NCI-H2081 (cell line): ENCODE measurements at places on chromosomes 6 and 20.

DNA sequence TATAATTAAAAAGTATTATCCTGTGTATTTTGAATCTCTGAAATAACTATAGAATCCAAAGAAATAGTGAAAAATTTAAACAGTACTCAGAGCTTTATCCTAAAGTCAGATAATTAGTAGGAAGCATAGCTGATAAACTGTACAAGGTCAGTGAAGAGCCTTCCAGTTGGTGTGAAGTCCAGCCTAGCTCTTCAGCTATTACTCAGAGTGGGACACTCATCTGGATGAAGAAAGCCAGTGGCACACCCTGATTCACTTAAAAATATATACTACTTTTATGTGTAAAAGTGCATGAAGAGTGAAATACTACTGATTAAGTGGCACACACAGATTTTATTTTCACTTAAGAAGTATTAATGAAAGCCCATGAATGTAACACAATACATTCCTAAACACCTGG lies 3.1 kb downstream of the IFNGR1 start:
- DNase-seq: no peak

- peak; percentile 54 for DNase-seq
Observed at GRCh38 chr6:23179994-23180393, 610.6 kb downstream of the HDGFL1 start.

DNA sequence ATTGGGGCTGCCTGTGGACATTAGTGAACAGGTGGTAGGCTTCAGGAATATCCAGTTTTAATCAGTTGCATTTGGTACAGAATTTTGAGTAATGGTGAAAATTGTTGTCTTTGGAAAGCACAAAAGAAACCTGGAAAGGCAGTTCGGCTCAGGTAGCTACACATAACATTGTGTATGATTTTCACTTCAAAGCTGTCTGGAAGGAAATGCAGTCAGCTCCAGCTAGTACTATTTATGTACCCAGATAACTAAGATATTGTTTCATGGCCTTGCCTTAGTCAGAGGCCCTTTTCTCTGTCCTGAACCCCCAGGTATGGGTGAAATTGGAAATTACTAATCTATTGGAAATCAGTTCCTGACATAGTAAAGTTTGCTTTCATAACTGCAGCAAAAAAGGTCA lies 195.6 kb upstream of the UST start:
- no peak for DNase-seq

DNA sequence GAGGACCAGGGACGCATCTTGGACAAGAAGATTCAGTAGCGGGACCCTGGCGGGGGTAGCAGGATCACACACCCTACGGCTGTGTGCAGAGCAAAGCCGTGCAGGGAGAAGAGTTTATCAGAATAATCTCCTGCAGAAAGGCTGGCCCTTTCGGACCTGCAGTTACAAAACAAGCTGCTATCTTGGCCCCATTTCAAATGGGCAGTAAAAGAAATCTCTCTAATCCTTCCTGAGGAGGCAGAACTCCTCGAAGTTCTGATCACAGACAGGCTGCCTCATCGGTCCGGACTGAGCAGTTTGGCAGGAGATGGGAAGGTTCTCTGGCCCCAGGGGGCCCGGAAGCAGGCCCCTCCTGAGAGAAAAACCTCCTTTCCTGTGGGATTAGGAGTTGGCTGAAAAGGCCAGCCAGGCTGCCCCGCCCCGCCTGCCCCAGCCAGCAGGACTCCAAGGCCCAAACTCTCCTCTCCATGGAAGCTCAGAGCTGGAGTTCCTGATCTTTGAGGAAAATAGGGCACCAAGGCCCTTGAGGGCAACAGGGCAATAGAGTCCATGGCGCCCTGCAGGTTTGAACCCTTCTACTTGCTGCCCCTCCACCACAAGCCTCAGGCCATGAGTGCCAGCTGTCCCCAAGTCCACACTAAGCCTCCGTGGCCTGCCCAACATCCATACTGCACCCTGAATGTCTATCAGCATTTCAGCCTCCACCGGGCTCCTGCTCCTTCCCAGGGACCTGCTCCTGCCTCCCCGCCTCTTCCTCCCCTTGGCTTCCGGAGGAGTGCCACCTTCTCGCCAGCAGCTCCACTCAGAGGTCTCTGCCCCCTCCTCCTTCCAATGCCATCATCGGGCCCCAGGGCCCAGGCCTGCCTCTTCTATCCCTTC lies 141.3 kb downstream of the PREX1 start:
- DNase-seq: no peak

GRCh38 chr6:166752097-166752496 lies 125.0 kb upstream of the RPS6KA2 start:
- DNase-seq: no peak

DNA sequence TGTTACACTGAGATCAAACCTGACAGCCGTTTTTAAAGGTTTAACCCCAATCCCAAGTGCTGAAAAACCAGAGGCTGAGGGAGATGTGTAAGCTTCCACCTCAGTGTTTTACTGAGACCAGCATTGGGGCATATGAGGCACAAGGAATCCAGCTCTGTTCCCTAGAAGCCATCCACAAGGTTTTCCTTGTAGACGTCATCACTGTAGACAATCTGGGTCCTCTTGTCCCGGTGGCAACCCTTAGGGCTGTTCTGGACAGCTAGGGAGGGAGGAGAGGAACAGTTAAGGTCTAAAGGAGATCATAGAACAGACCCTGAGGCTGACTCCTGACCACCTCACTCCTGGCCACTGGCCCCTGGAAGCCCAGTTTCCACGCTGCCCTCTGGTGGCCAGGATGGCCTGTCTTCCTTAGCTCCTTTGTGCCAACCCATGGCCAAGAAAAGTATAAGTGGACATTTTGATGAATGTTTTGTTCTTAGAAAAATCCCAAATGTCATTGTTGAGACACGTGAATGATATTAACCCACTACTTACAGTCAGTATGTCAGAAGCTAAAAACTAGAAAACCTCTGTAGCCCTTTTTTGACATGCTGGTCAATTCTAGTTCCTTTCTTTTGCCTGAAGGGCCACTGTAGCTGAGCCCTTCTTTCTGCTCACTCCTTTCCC lies 6.4 kb downstream of the CFB start:
- no peak for DNase-seq

GRCh38 chr20:5135363-5136012 lies 8.7 kb downstream of the CDS2 start:
- DNase-seq: no peak

DNA sequence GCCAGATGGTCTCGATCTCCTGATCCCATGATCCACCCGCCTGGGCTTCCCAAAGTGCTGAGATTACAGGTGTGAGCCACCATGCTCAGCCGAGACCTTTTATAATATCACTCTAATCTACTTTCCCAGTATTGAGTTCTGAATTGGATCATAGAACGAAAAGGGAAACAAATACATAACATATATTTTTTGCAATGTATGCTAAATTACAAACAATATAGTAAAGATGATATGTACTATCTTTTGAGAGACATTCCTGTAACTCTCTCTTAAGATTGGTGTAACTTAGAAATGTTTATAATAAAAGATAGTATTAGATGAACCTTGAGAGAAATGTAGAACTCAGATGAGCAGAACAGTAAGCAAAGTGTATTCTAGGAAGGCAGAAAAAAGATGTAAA lies 129.2 kb upstream of the TENT5A start:
- DNase-seq: no peak

DNA sequence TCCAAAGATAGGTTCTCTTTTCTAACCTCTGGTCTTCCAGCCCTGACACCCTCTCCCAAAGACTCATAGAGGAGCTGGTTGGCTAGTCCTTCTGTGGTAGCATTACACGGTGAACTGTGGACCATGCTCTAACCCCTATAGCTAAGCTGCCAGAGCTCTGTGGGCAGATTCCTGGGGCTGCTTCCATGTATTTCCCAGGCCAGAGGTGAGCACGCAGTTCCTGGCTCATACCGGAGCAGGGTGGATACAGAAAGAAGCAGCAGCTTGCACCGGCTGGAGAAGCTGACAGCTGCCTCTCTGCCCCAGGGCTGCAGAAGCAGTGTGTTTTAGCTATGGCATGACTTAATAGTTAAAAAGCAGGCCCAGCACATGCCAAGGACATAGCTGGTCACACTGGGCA lies 84.1 kb upstream of the FOXP4 start:
- no peak for DNase-seq

- DNase-seq: no peak
Observed at GRCh38 chr6:24080711-24081110, 45.3 kb upstream of the NRSN1 start.

GRCh38 chr6:168884646-168885086 lies 369.0 kb downstream of the THBS2 start:
- DNase-seq: peak; percentile 63

GRCh38 chr20:8909596-8909995 lies 159.3 kb upstream of the PLCB4 start:
- DNase-seq: no peak

- peak; percentile 54 for DNase-seq
Observed at GRCh38 chr6:139262519-139263300, 29.1 kb downstream of the TXLNB start.

- DNase-seq: no peak
Observed at GRCh38 chr6:34834789-34835518, 43.1 kb downstream of the BLTP3A start.

DNA sequence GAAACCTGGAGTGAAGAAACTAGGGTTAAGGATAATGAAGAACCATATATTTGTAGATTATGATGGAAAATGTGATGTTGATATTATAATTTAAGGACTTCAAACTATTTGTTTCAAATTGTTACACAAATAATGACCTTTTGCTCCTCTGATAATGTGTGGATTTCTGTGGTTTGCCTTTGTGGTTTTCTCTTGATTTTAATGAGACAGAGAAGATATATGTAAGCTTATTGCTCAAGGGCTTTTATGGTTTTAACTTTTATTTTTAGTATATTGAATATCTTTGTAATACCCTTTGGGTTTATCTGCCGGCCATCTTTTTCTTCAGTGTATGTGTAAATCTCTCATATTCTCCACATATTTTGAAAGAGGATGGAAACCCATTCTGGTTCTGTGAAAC lies 362.3 kb downstream of the RIMS1 start:
- DNase-seq: no peak

DNA sequence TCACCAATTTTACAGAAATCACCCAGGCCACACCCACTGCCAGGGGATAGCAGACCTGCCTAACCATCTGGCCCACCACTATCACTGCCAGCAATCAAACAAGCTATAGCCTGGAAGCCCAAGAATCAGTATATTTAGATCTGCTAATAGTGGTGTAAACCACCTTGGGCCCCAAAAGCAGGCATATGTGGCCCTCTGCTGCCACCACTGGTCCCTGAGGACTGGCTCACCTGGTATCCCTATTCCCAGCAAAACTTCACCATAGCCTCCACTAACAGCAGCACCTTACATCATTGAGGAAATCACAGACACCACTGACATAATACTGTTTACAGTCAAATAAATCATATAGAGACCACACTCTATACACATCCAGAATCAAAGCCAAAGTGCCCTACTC lies 880.4 kb upstream of the MAN1A1 start:
- no peak for DNase-seq

DNA sequence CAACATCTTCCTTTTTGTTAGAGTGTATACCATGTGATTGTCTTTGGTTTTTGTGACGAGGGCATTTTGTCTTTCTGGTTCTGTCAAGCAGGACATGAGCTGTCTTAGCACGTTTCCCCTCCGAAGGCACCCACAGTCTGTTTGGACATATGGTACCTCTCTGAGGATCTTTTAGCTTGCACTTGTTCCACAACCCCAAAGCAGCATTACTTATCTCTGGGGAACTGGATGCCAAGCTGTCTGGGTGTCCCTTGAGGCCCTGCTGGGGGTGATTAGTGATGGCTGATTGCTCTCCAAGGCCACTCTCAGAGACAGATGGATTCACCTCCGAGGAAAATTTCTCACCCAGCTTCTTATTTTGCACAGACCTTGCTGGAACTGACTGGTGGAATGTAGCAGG lies 445.0 kb upstream of the CHD6 start:
- DNase-seq: no peak

- DNase-seq: no peak
Observed at GRCh38 chr20:23316626-23317025, 34.0 kb upstream of the NXT1 start.

GRCh38 chr6:113875470-113875869 lies 18.3 kb downstream of the MARCKS start:
- no peak for DNase-seq

DNA sequence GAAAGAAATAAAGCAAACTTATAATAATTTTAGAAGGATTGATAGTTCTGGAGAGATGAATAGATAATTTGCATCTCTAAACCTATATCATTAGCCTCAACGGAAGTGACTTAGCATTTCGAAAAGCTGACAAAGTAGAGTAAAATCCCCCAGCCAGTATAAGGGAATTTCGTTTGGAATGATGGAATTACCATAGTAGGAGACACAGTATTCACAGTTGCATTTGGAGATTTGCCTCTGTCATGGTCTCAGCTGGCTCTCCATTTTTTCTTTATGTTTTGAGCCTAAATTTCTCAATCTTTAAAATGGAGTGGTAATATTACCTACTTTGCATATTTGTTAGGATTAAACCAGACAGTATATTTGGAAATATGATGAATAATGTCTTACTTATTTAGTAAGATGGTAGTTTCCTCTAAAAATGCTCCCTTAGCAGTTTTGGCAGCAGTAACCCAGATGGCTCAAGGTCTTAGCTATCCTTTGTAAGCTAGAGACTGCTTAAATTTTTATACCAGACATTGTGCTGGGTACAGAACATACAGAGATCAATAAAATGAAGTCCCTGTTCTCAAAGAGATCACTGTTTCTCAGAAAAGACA lies 58.2 kb downstream of the SMAP1 start:
- no peak for DNase-seq

DNA sequence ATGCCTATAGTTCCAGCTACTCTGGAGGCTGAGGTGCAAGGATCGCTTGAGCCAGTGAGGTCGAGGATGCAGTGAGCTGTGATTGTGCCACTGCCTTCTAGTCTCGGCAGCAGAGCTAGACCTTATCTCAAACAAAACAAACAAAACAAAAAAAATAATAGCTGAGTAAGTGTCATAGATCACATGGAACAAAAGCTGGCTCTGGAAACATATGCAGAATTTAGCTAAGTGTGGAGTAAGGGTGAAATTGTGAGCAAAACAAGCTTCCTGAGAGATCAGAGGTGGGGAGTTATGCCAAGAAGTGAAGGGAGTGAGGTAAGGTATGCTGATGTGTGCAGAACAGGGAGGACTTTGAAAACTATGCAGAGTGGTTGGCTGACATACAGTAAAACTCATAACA lies 18.7 kb downstream of the SGK1 start:
- DNase-seq: no peak

DNA sequence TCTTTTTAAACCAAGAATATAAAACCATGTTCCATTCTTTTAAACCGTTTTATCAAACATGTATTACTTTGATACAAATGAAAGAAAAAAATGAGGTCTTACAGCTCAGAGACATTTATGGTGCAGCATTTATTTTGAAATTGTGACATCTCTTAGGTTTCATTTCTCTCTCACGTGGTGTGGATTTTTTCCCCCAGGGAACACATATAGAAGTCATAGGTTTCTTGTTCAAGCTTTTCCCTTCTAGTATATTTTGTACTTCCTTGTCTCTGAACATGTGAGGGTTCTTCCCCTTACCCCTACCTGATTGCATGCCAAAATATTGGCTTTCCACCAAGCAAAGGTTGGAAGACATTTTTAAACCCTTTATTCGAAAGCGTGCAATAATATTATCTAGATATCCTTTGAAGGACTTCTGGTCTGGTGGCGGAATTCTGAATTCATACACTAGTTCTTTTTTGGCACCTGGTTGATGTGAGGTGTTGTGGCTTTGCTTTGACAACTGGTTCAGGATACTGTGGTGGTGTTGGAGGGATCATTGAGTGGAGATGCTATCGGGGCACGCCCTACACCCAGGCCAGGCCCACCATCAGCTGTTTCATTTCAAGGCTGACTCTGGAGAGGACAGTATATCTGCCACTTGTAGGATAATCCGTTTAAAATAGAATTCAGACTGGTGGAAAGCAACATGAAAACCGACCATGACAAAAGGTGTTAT lies 5.6 kb upstream of the FAM50B start:
- DNase-seq: no peak
